ENCODE measurements at places on chromosomes 13 and 19. TPM values are rescaled to one million over a fixed set of nuclear protein-coding genes. Genes with fewer than 3 reads are reported as not detected.
A peak's percentile ranks its signal among the peaks of the same experiment; 100 is the strongest.

PSG6 gene
- not detected for total RNA-seq

PLIN4 gene
- 0.21 TPM for total RNA-seq

ZNF761 gene
- 20.0 TPM for total RNA-seq

CDX2 gene
- 109 TPM for total RNA-seq

POU2F2 gene
- total RNA-seq, result 1.5 TPM

AKAP11 gene
- 29.3 TPM for total RNA-seq

FGF21 gene
- total RNA-seq, result 3.0 TPM

- DNase-seq, result no peak
These were observed 66.2 kb downstream of the SLC15A1 start for GRCh38 chr13:98686270-98686669.

DNA sequence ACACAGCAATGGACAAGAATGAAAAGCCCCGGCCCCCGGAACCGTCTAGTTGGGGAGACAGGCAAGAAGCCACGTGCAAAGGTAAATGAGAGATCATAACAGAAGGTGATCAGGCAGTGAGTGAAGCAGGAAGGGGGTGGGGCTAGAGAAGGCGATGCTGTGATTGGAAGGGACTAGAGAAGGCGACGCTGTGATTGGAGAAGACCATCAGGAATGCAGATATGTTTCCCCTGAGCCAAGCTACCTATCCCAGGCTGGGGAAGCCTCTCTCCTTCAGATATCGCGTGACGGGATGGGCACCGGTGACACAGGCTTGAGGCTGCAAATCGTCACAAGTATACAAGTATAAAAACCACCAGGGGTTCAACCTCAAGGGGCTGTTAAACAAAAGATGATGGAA, 21.8 kb downstream of the DCAF15 start:
- DNase-seq, result peak; percentile 88

DNA sequence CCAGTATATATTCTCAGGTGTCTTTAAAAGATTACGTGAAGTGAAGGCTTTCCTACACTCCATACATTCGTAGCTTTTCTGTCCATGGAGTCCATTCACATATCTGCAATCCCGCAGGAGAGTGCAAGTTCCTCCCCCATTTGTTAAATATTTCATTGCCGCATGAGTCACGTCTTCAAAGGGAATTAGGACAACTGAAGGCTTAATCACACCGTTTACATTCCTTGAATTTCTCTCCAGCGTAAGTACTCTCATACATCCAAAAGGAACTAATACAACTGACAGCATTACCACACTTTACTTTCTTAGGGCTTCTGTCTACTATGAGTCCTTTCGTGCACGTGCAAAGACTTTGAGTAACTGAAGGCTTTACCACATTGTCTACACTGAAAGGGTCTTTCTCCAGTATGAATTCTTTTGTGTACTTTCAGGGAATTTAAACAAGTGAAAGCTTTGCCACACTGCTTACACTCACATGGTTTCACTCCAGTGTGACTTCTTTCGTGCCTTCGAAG, 29.0 kb upstream of the ZNF564 start:
- no peak for DNase-seq

DNA sequence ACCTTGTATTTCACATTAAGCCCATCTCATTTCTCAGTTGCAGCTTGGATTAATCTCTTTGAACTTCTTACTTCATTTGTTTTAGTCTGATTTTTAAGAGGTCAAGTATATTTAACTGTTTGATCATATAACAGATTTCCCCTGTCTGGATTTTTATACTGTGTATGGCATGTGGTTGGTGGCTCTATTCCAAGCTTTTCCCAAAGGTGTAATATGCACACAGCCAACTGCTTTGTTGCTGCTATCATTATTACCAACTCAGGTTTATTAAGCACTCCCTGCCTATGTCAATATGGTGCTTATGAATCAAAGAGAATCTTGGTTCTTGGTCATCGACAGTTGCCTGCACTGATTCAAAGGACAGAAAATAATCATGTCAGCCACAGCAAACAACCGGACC, 92.6 kb downstream of the RAP2A start:
- no peak for DNase-seq

DNA sequence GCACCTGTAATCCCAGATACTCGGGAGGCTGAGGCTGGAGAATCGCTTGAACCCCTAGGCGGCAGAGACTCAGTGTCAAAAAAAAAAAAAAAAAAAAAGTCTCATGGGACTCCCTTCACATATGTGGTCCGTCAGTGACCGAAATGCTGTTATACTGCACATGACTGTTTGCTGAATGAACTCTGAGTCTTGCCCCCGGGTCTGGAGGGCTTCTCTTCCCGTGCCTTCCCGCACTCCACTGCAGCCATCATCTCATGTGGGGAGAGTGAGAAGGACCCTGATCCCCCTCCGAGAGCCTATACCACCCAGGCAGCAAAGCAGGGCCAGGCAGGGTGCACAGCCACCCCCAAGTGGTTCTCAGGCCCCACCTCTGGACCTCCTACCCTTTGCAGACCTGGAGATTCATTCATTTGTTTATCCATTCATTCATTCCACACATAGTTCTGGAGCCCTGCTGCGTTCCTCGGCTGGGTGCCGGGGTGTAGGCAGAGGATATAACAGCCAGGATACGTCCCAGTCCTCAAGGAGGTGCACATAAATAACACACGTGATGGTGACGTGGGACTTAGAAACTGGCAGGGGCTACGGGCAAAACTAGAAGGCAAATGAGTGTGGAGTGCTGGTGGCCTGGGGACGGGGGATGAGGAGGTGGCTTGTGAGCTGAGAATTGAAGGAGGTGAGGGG, 14.2 kb downstream of the NDUFA11 start:
- no peak for DNase-seq

DNA sequence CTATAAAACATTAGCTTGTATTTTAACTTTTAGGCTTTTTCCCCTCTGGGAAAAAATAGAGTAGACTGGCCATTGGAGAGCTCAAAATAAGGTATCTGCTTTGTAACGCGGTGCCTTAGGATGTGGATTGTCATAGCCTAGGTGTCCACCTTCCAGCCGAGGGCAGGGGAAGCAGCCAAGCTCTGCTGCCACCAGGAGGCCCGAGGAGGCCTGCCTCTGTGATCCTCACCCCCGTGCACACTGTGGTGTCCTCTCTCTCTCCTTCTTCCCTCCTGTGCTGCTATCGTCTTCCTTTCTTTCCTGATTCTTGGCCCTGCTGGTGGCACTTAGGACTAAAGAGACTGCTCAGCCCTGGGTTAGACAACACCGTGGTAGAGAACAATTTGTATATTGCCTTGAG, 11.3 kb downstream of the HNRNPM start:
- DNase-seq, result peak; percentile 48

GRCh38 chr19:485077-485476, 11.2 kb upstream of the MADCAM1 start:
- DNase-seq, result no peak

GRCh38 chr13:40113643-40114304, 458.3 kb downstream of the COG6 start:
- DNase-seq, result no peak

DNA sequence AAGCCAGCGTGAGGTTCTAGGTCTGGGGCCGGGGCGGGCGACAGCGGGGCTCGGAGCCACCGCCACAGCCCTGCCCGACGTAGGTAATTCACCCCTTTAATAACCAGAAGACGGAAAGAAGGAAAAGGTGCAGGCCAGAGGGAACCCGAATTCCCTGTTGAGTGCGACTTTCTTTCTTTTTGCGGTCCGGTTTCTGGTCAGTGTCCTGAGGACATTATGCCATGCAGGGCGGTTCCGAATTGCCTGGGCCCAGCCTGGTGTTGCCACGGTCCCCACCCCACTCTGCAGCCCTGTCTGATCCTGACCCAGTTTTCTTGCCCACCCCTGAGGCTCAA, 18.4 kb upstream of the TFDP1 start:
- no peak for DNase-seq

All from Caco-2 (cell line).